ENCODE measurements at places on chromosomes 3 and 15.

DNA sequence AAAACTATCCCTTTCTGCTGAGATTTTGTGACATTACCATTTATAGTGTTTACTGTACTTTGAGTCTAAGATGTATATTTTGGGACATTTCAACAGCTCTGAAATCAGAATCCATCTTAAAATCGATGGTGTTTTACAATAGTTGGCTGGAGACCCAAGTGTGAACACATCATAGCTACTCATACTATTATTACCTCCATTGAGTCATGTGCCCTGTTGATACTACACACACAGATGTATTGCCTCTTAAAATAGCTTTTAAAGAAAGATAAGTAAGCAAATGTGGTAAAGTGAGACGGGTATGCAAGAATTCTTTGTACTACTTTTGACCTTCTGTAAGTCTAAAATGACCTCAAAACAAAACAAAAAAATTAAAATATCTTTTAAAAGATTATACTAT, 6.7 kb downstream of the LMOD3 start:
- DNase-seq, result no peak

- no peak for DNase-seq
These were observed at the start of gene C3orf20 for GRCh38 chr3:14674841-14675240. C3orf20 (plus strand) TSS chr3:14675141; CDS start chr3:14682714, 7,573 bp downstream.

- no peak for DNase-seq
These were observed 40.9 kb upstream of the SMAD3 start for GRCh38 chr15:67024314-67024997.

GRCh38 chr3:189143771-189144170, 28.0 kb upstream of the TPRG1 start:
- no peak for DNase-seq

DNA sequence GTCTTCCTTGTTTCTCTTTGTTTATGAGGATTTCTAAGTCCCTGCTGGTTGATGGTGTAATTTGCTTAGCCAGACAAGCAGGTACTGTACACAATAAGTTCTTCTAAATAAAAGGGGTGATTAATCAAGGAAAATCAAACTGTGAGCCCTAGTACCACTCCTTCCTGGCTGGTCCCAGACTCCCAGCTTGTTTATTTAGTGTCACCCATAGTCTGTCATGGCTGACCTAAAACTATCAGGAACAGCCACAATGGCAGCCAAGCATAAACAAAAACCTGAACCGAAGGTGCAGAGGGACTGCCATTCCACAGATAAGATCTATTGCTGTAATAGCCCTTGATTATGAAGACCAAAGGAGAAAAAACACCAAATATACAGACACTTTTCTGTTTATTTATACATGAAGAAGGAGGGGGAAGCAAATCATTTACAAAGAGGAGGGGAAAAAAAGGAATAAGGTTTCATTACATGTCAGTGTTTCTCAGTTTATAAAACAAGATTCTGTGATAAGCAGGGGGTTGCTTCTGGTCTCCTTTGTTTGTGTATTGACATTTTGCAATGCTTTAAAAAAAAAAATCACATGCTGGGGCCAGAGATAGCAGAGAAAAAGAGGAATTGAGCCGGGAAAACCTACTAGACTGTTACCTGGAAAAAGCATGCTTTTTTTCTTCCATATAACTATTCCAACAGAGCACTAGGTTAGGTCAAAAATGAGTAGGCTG, 182.4 kb upstream of the DPH6 start:
- DNase-seq, result peak; percentile 61

- DNase-seq, result no peak
These were observed 799.8 kb downstream of the NSUN3 start for GRCh38 chr3:94862703-94863102.

DNA sequence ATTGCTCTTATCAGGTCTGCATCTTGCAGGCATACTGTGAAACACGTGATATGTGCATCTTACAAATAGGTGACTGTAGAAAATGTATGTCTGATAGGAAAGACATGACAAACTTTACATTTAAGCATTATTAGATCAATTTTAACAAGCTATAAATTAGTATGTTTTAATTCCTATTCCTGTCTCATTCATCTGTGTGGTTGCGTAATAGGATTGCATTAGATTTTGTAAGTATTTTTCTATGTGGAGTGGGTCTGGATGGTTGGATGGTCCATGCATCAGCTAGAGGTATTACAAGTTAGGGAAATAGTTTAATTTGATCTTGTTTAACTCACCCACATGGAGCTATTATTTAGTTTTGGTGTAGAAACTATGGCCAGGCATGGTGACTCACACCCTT, 18.8 kb downstream of the ASTE1 start:
- no peak for DNase-seq
